Cortex of kidney (tissue), 1 donor: ENCODE measurements at places on chromosomes 7 and 10.

GRCh38 chr7:36082910-36083309 lies 70.1 kb upstream of the EEPD1 start:
- DNase-seq: no peak

DNA sequence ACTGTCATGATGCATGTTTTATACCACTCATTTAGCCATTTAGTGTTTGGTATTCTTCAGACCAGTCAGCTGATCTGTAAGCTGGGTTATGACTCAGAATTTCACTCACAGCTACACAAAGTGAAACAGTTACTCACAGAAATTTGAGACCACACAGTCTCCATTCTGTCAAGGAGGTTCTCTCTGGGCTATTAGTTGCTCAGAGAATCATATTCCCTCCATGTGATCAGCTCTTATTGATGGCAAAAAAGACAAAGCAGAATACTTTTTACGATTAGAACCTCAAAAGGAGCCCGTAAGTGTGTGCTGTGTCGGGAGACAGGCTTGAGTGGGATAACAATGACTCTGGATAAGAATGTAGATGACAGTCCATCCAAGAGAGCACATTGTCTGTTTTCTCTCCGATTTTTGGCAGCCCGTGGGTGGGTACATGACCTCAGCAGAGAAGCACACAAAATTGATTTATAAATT lies 277.6 kb upstream of the SORCS1 start:
- no peak for DNase-seq

GRCh38 chr7:130909881-130910672 lies 176.1 kb upstream of the KLF14 start:
- no peak for DNase-seq

GRCh38 chr7:4951903-4952636 lies 6.9 kb downstream of the MMD2 start:
- no peak for DNase-seq

- DNase-seq: no peak
Observed at GRCh38 chr10:93766918-93767317, 9.2 kb downstream of the LGI1 start.

- DNase-seq: no peak
Observed at GRCh38 chr7:80612880-80613279, 25.6 kb upstream of the CD36 start.

DNA sequence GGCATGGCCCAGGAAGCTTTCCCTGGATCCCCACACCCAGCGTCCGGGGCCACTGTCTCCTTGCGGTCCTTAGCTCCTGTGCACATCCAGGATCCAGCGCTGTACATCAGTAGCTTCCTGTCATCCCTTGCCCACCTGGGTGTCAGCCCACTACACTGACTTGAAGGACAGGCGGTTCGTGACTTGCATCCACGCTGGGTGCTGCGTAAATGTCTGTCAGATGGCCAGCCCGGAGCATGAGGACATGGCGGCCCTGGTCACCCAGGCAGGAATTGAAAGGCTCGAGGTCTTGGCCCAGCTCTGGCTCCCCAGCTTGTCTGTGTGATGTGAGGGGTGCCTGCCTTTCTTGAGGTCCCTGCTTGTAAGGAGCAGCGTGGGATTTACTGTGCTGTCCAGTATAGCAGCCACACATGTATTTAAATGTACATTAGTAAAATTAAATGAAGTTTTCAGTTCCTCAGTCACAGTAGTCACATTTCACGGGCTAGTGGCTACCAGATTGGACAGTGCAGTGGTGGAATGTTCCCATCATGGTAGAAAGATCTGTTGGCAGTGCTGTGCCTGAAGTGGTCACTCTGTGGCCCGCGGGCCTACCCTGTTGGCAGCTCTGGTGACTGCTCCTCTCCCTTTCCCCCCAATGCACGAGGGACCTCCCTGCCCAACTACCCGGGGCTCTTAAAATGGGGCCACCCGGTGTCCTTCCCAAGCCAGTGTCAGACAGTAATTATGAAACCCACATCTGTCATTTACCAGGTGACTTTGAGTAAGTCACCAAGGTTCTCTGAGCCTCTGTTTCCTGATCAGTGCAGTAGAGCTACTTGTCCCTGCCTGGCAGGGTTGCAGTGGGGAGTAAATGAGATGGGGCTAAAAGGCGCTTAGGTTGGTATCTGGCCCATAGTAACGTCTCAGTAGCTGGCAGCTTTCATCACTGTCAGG lies 97.8 kb upstream of the PPIF start:
- no peak for DNase-seq

DNA sequence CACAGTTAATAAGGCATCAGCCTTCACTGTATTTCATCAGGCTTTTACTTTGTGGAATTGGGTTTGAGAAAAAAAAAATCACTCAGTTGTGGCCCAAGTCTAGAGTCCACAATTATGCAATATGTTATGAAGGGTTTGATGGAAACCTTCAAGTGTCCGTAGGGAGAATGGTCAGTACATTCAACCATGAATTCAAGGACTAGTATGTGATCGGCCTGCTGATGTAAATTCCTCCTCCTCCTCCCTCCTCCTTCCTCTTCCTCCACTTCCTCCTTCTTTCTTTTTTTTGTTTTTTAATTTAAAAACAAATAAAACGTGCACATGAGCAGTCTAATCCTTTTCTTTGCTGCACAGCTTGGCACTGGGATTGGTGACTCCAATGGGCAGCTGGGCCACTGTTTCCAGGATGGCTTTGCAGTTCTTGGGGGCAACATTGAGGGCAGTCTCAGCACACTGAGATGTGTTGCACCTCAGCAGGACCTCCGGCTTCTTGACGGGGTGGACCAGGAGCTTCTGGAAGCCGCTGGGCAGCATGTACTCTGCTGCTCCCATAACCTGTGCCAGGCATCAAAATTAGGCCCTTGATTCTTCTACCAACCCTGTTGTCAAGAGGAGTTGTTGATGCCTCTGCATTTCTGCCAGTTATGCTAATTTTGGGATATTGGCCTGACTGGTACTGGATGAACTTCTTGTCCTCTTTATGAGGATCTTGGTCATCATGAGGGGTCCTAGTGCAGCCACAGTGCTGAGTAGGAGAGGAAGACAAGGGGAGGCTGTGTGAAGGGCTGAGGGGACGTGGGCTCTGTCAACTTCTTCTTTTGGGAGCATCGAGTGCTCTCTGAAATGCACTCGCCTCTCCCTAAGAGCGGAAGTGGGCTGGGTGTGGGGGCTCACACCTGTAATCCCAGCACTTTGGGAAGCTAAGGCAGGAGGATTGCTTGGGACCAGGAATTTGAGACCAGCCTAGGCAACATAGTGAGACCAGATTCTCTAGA lies 9.3 kb upstream of the IL2RA start:
- DNase-seq: no peak

DNA sequence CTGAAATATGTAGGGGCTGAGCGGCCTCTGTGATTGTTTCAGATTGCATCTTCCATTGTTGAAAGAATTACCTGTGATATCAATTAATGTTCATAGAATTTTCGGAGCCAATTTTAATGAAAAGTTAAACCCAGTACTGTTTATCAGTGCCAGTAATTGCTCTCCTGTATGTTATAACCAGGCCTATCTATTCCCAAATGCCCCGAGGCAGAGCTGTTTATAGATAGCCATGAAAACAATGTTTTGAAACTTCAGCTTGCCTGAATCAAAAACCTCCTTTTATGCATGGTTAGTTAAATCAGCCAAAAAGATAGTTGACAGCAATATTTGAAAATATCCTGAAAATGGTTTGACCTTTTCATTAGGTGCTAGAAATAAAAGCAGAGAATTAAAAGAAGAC lies 50.1 kb upstream of the HDAC9 start:
- no peak for DNase-seq

- no peak for DNase-seq
Observed at GRCh38 chr10:35058134-35058533, 32.0 kb downstream of the CUL2 start.

- DNase-seq: no peak
Observed at GRCh38 chr7:3899559-3899991, 598.5 kb downstream of the SDK1 start.

DNA sequence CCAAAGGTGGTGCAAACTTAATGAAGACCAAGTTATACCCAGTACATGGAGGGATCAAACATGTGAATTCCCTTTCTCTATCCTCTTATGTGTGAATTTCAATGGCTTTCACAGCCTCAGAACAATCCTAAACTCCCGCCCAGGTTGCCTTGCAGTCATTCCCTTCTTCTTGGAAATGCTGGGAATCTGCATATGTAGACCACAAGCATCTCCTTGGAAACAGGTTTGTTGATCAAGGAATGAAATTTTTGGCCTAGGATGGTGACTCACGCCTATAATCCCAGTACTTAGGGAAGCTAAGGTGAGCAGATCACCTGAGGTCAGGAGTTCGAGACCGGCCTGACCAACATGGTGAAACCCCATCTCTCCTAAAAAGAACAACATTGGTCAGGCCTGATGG lies 77.8 kb upstream of the ABI1 start:
- no peak for DNase-seq

DNA sequence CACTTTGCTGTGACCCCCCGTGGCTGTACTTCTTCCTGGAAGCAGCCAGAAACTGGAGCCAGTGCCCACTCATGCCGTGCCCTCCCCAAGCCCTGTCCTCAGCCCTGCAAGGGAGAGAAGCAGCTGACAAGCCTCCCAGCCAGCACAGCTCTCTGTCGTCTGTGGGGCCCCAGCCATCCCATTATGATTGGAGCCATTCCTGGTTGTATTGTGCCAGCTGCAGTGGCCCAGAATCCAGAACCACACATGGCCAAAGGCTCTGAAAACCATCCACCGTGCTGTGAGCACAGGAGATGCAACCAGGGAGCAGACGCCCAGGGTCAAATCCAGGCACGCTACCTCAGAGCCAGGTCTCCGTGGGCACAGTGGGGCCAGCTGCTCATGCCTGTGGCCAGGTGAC lies 18.7 kb downstream of the GRID2IP start:
- DNase-seq: no peak

- no peak for DNase-seq
Observed at GRCh38 chr10:58641708-58642107, 129.0 kb downstream of the BICC1 start.

- DNase-seq: no peak
Observed at GRCh38 chr7:156634117-156634516, 6.5 kb upstream of the RNF32 start.

DNA sequence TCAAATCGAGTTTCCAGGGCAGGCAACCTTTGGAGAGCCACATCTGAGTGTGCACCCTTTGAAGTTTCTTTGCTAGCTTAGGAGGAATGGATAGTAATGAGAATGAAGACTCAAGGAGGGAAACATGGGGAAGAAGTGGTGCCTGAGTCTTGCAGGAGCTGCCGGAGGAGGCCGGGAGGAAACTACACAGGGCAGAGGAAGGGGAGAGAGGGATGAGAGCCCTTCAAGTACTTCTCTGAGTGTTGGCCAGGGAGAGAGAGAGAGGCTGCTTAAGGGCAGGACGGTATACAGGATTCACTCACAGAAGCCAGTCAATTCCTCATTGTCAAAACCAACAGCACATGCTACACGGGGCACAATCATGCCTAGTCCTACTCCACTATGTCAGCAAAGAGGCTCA lies 74.4 kb upstream of the ZNRF2 start:
- DNase-seq: no peak

DNA sequence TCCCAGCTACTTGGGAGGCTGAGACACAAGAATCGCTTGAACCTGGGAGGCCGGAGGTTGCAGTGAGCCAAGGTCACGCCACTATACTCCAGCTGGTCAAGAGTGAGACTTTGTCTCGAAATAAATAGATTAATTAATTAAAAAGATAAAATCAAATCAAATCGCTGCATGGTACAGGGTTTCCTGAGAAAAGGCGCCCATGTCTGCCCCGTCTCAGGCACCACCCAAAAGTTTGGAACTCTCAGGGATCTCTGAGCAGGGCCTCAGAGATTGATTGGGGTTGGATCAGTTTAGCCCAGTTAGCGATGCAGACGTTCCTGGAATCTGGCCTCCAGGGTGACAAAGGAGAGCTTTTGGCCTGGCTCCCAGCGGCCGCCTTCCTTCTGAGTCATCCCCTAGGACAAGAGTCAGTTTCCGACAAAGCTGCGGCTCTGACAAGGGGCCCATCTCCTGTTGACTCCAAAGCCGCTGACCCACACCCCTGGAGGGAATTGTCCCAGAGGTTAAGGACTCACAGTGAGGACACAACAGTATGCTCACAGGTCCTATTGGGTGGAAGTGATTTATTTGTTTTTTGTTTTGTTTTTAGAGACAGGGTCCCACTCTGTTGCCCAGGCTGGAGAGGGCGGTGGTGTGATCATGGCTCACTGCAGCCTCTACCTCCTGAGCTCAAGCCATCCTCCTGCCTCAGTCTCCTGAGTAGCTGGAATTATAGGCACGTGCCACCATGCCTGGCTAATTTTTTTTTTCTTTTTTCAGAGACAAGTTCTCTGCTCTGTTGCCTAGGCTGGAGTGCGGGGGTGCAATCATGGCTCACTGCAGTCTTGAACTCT lies 6.8 kb downstream of the ORAI2 start:
- DNase-seq: no peak

GRCh38 chr10:6200734-6201515 lies 1.8 kb upstream of the PFKFB3 start:
- no peak for DNase-seq

- DNase-seq: no peak
Observed at GRCh38 chr7:123282181-123282580, 82.4 kb upstream of the SLC13A1 start.

DNA sequence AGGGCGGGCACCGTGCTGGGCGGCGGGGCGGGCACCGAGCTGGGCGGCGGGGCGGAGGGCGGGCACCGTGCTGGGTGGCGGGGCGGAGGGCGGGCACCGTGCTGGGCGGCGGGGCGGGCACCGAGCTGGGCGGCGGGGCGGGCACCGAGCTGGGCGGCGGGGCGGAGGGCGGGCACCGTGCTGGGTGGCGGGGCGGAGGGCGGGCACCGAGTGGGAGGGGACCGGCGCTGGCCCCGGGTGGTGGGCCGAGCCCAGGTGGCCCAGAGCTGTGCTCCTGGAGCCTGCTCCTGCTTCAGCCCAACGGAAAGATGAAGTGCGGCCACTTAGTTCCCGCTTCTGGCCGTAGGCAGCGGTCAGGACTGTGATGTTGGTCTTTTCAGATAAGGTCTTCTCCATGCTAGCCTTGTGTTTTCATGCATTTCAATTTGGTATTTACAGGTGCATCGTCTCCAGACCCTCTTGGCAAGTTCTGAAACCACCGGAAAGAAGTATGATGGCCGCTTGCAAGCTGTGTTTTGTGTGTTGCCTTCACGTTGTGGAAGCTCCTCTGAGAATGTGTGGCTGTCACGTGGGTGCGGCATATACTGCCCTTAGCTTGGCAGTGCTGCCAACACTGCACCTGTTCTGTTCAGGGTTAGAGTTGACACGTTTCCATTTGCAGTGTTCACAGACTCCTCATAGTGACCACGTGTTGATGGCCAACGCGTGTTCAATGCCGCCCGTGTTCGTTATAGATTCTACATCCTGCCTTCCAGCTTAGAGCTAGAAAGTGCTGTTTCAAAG lies 25.2 kb downstream of the IQCE start:
- DNase-seq: no peak

- DNase-seq: no peak
Observed at GRCh38 chr10:66862687-66863258, 63.1 kb upstream of the LRRTM3 start.

DNA sequence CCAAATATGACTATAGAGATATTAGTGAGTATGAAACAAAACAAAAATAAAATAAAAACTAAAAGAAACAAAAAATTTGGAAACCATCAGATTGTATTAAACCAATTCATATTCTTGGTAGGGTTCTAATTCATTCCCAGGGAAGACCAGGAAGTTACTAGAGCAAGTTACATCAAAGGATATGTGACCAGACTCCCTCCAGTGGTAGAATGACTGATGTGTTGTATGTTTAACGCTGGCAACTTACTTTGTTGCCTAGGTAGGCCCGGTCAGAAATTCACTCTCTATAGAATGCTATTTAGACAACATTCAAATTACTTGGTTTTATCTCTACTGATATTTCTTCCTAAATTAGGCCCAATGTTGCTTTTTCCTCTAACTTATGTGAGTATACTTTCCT lies 5.2 kb downstream of the PHYHIPL start:
- DNase-seq: no peak

- no peak for DNase-seq
Observed at GRCh38 chr10:90992462-90992861, 71.6 kb upstream of the ANKRD1 start.
